Frontal cortex (tissue), 4 donors: ENCODE measurements at places on chromosomes 1 and 21. TPM values are rescaled to one million over a fixed set of nuclear protein-coding genes. Genes with fewer than 3 reads are reported as not detected.

DNA sequence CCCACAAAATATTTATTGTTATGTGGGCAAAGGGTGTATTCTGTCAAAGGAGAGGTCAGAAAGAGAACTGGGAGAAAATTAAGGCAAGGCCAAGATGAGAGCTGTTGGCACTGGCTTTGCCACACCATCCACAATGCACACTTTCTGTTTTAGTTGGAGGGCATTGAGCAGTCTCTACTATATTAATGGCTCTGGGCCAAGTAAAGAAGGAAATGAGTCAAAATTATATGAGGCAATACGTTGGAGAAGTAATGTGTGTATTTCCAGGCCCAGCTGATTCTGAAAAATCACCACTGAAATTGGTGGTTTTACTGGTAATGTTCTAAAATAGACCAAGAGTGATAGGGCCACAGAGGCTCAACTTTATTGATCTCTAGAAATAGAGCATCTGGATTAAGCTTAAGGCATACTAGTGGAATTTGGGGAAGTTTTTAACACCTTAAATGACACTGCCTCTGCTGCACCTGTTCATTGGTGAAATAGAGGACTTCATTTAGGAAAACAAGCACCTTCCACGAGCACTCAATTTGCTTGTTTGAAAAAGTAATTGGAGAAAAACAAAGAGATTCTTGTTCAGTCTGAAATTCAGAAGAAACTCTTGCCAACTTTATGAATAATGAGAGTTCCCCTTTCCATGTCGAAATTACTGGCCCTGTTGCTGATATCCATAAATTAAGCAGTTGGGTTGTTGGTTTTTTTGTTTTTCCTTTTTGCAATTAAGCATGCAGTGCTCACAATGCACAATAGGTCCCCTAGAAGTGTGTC lies 424.9 kb downstream of the ADGRL2 start:
- DNase-seq, result no peak

DNA sequence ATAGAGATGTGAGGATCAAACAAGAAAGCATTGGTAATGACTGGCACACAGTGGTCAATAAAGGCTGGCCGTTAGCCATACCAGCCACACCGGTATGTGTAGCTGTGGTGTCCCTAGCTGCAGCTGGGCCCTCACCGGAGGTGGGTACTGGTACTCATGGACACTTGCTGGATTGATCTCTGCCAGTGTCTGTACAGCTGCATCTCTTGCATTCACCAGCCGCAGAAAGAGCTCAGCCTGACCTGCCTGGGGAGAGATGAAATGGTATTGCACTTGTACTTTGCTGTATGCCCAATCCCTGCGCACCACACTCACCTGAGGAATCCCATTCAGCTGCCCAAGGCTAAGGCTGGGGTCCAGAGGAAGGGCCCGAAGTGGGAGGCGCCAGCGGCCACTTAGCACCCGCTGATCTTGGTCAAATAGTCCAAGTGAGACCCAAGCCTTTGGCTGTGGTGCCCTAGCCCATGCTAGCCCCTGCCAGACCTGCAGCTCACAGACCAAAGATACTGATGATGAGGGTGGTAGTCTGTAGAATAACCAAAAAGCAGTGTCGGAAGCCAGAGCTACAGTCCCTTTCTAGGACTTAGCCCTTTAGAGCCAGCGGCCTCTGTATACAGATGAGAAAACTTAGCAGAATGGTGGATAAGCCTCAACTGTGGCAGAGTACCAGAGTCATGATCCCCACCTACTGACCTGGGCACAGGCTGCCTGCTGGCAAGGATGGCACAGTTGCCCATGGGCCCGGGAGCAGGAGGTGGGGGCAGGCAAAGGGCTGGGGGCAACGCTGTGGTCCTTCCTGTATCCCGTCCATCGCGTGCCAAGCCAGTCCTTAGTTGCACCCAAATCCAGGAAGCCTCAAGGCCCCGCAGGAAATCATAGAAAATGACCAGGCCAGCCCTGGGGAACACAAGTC lies 3.0 kb downstream of the CCDC17 start:
- DNase-seq, result peak; percentile 16

- no peak for DNase-seq
Measured at GRCh38 chr1:36722871-36723270, 240.2 kb upstream of the CSF3R start.

DNA sequence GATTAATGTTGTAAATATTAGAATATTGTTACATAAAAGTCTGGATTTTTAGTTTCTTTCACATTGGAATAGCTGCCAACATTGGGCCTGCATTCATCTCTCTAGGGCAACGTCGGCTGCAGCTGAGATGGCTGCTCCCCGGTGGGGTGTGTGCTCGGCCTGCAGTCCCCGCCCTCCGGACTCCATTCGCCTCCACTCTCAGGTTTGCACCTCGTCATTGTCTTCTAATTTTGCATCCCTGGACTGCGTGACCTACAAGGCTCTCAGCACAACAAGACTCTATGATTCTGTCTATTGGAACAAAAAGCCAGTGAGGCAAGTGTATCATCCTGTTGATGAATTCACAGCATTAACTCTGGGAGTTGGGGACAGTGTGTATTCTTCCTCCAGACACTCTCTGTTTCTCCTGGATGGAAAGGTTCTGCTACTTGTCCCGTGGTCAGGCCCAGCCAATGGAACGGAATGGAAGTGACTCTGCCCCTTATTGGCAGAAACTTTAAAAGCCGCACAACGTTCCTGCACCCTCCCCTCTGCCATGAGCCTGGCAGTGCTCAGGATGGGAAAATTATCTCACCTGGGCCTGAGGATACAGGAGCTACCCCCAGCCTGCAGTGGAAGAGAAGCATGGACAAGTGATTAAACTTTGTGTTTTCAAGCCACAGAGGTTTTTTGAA lies 105.0 kb upstream of the SAMD11 start:
- DNase-seq, result no peak

GRCh38 chr1:58155418-58156123 lies 391.0 kb downstream of the OMA1 start:
- no peak for DNase-seq

GRCh38 chr1:156460525-156460924 lies 40.0 kb downstream of the MEF2D start:
- DNase-seq, result no peak

DNA sequence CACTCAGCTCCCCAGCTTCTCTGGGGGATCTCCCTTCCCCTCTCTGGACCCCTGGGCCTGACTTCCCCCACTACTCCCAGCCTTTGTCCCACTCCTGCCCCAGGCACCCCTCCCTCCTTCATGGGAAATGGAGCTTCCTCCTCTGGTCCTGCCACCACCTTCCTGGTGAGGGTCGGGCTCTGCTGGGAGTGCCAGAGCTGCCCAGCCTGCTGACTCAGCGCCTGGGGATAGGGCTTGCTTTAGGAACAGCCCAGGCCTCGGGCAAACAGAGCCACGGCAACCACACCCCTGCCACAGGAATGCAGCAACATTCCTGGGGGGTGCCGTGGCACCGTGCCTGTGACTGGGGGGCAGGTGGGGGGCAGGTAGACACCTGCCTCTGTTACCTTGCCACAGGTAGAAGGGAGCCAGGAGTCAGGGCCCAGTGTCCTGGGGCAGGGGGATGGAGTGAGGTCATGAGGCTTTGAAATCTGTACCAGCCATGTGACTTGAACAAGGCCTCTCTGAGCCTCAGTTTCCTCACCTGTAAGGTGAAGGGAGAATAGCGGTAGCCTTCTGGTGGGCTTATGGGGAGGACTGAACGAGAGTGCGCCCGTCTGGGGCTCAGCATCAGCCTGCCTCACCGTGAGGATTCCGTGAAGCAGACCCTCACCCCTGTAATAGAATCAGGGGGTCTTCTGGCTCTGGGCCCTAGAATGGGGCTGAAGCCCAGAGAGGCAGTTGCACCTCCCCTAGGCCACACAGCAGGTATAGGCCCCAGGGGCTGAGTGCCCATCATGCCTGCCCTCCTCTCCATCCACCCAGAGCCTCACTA lies 17.8 kb upstream of the EPHA2 start:
- DNase-seq, result no peak

DNA sequence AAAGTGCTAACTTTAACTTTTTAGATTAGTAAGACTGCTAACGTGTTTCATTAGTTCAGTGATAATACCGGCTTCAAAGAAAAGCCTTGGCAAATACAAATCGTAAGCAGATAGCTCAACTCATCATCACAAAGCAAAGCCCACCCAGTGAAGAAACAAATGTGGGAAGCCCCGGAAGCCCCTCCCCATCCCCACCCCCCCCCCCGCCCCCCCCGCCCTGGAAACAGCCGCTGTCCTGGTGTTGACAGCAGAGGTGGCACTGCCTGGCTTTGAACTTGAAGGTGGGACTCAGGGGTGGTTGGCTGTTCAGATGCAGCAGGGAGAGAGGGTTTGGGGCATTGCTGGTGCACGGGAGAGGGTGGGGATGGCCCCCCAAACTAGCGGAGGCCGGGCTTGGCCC lies 14.1 kb downstream of the PDXK start:
- DNase-seq, result no peak

The ARTN gene
- under 0.01 TPM for total RNA-seq

The BCAN gene
- 52.2 TPM for total RNA-seq
